ENCODE measurements at places on chromosomes 11 and 22. TPM values are rescaled to one million over a fixed set of nuclear protein-coding genes. Genes with fewer than 3 reads are reported as not detected.

DNA sequence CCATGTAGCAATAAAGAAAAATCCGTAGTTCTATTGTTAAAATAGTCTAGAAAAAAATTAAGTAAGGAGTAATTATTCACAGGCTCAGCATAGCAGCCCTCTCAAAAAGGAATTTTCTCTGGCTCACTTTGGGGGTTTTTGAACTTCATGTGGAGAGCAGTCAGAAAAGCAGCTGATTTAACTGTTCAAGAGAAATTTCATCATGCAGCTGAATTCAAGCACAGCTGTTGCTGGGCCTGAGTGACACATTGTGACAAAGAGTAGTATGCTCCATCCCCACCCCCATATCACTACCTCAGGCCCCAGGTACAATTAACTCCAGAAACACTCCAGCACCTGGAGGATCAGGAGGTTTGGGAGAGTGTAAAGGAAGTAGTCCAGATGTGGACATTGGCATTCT, 272.1 kb downstream of the FAM76B start:
- DNase-seq, result no peak

DNA sequence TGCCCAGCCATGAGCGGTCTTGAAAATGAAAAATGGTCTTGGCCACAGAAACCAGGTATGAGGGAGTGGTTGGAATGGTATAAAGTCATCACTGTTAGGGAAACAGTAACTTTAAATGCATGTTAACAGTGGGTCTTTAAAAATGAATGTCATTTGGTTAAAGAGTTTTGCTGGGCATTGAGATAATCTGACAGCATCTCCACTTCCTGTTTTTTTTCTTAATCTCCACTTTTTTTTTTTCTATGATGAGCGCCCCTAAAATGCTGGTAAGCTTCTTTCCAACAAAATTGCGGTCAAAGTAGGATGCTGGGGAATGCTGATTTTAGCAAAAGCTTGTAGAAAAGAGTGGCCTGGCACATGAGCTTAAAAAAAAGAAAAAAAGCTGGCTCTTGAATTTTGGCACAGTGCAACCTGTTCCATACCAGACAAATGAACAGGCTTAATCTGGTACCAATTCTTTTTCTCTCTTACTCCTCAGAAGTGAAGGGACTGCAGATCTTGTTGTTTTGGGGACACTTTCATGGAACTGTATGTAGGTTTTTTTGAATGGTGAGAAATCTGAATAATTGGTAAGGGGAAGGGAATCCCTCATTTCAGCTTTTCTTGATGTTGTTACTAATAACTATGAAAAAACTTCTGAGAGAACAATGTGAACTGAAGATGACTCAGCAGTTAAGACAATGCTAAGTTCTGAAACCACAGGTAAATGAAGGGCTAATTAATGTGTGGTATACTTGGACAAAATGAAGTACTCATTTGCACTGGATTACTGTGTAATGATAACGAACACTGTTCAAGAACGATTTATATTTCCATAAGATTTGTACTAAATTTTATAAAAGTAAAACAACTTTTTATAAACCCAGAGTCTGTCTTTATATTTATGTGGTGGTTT, 3.1 kb upstream of the ARHGEF12 start:
- no peak for DNase-seq

- DNase-seq, result no peak
Observed at GRCh38 chr11:74138572-74138971, 32.2 kb downstream of the C2CD3 start.

- DNase-seq, result no peak
Observed at GRCh38 chr11:100383357-100383865, 303.7 kb upstream of the ARHGAP42 start.

DNA sequence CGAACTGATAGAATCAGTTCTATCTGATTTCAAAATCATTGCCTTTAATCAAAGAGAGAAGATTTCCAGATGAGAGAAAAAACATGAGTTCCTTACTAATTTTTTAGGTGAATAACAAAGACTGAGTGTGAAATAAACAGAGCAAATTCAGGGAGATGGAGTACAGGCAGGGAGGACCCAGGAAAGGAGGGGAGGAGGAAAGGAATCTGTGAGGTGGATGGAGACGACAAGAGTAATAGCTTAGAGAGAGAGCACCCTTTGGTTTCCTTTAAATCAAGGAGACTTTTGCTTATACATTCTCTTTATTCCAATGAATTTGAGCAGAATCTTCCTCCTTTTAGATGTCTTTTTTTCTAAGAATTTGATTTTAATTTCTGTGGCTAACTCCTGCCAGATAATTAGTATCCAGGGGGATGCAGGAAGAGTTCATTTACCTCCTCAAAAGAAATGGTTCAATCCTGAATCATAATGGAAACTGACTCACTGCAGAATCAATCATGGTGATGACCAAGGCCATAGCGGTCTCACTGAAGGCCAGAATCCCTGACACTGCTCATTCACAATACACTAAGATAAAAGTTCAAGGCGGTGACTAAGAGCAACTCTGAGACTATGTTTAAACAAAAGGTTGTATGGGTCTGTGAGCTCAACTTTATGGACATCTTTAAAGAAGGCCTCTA, 234.0 kb upstream of the ZC3H12C start:
- no peak for DNase-seq

GRCh38 chr11:76665921-76666351, 4.6 kb downstream of the LRRC32 start:
- DNase-seq, result no peak

TRIM48 gene
- total RNA-seq, result not detected

CALCA gene
- not detected for total RNA-seq

GLYAT gene
- total RNA-seq, result not detected
